ENCODE measurements at places on chromosomes 1 and 21.

GRCh38 chr1:50422946-50423669 is at the start of gene DMRTA2:
Gene DMRTA2 (minus strand): TSS chr1:50423443. CDS start chr1:50421536, 1,907 bp downstream.
- DNase-seq, result peak; percentile 57

- DNase-seq, result no peak
Measured at GRCh38 chr1:15618077-15618654, 908 bp downstream of the DDI2 start.

DNA sequence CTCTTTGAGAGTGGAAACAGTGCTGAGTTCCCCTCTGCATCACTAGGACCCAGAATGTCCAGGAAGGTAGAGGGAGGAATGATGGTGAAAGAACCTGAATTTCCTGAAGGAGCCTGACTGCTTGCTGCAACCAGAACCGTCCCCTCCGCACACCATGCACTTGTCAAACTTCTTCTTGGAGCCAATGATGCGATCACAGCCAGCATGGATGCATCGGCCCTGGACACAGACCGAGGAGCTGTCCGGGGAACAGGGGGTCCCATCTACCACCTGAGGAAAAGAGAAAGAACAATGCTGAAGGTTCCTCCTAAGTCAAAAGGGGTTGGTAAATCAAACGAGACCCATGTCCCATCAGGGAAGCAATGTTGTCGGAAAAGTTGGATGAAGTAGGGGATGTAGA is 6.9 kb downstream of the ADAMTS4 start:
- DNase-seq, result no peak

GRCh38 chr1:21307210-21307609 is 16.9 kb upstream of the ECE1 start:
- no peak for DNase-seq

DNA sequence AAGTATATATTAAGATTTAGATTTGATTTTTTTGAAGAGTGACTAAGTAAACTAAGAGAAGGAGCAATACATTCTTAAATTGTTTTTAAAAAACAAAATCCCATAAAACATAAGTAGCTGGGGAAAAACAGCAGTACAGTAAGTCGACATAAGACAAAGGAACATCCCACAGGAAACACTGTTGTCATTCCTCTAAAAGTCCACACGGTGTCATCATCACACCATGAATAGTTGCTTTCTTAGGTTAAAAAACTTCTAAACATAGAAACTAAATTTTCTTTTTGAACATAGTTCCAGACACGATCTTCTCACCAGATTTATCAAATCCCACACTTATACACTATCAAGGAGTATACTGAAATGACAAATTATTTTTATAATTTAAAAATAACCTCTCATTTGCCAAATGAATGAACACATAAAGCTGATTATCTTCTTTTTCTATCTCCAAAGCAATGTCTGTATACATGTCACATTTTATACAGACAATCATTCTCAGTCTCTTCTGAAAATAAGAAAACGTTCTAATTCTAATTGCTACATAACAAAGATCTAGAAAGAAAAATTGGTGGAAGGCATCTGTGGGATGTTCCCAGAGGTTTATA is 15.8 kb downstream of the ODF2L start:
- peak; percentile 22 for DNase-seq

DNA sequence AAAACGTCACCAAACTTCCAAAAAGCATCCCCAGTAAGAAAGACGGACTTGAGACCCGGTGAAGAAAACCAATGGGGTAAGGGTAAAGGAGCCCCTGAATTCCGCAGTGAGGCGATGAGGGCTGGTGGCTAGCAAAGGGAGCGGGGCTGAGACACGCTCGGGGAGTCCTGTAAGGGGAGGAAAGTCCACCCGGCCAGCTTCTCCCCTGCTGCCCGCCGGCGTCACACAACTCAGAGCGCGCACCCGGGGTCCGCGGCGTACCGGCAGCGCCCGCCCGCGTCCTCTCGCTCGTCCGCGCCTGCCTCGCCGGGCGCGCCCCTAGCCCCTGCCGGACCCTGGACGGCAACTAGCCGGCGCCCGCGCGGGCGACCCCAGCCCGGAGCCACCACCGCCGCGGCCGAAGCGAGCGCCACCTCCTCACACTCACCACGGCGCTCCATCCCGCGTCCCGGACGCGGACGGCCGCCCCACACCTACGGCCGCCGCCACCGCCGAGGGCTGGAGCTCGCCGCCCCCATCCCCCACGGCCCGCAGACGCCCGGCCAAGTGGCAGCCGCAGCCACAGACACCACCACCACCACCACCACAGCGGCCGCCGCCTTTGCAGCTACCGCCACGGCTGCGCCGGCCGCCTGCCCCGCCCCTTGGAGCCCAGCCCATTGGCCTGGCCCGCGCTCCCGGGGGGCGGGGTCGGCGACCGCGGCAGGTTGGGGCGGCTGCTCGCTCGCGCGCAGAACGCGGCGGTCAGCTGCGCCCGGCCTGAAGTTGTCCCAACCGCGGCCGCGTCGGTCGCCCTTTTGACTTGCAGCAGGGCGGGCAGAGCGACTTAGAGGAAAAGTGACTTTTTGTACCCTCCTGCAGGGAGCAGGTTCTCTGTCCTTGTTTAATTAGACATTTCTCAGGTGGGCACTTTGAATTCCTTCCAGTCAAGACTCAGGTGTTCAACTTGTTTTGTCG is 10.0 kb upstream of the ARHGAP29 start:
- DNase-seq, result peak; percentile 59

GRCh38 chr1:33183306-33183705 is 1.5 kb upstream of the TRIM62 start:
- DNase-seq, result no peak

DNA sequence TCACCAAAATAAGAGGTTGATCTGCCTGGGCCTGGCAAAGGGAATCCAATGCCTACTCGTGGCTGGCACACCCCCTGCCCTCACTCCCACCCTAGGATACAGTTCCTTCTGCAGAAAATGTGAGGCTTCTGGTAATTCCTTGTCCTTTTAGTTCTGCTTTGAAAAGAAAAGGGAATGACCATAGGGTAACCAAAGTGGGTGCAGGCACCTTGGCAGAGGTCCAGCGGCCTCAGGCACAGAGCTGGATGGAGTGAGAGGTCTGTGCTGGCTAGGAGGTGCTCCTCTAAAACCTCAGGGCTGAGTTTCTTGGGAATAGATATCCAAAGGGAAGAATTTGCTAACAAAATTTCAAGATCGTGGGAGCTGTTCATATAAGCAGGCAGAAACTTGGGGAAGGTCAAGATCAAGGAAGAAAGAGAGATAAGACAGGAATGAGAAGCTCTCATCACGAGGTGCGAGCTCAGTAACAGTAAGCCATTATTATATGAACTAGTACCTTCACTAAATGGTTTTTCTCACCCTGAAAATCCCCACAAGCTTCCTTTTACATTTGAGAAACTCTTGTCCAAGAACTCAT is 293.1 kb upstream of the LYPLAL1 start:
- no peak for DNase-seq

All from NCI-H1930 (cell line).